ENCODE measurements at places on chromosomes 13 and 19.
A peak's percentile ranks its signal among the peaks of the same experiment; 100 is the strongest.

DNA sequence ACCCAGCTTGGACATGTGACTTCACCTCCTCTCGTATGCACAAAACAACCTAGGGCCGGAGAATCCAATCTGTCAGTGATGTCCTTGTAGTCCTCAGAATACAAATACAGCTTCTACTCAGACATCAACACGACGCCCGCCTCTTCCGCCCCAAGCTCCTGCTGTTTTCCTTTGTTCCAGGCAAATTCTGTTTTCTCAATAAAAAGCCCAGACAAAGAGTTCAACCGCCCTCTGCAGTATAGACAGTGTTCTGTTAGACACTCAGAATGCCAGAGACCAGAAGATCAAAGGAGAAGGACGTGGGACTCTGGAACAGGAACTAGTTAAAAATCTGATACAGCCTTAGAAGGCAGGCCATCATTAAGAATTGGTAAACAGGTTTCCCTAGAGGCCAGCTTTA is 42.0 kb upstream of the GGACT start:
- DNase-seq = peak; percentile 73

DNA sequence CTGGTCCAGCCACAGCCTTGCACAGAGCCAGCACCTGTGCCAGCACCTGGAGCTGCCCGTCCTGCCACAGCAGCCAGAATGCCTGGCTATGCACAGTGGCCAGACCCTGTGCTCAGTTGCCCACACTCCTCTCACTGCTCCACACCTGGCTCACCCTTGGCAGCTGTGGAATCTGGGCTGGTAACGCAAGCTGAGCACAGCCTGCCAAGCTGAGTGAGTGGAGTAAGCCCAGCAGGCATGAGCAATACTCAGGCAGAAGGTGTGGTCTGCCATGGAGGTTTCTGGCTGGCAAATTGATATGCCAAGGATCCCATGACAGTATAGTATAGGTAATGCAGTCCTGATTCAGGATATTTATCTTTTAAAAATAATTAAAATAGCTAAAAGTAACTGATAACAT is 122.2 kb downstream of the PCDH9 start:
- no peak for DNase-seq

GRCh38 chr13:44306371-44307192 is 67.0 kb upstream of the SERP2 start:
- DNase-seq = peak; percentile 49

GRCh38 chr13:113364311-113364889 is 470 bp upstream of the GRTP1 start:
- no peak for DNase-seq

- no peak for DNase-seq
Measured at GRCh38 chr13:67155898-67156722, 74.0 kb downstream of the PCDH9 start.

GRCh38 chr13:102909971-102910370 is 64.1 kb downstream of the ERCC5 start:
- no peak for DNase-seq

GRCh38 chr13:28576067-28576466 is 81.1 kb upstream of the FLT1 start:
- no peak for DNase-seq

- no peak for DNase-seq
Measured at GRCh38 chr19:47309038-47309437, 623 bp upstream of the C5AR1 start.

- DNase-seq = no peak
Measured at GRCh38 chr13:102192858-102193257, 209.0 kb downstream of the FGF14 start.

DNA sequence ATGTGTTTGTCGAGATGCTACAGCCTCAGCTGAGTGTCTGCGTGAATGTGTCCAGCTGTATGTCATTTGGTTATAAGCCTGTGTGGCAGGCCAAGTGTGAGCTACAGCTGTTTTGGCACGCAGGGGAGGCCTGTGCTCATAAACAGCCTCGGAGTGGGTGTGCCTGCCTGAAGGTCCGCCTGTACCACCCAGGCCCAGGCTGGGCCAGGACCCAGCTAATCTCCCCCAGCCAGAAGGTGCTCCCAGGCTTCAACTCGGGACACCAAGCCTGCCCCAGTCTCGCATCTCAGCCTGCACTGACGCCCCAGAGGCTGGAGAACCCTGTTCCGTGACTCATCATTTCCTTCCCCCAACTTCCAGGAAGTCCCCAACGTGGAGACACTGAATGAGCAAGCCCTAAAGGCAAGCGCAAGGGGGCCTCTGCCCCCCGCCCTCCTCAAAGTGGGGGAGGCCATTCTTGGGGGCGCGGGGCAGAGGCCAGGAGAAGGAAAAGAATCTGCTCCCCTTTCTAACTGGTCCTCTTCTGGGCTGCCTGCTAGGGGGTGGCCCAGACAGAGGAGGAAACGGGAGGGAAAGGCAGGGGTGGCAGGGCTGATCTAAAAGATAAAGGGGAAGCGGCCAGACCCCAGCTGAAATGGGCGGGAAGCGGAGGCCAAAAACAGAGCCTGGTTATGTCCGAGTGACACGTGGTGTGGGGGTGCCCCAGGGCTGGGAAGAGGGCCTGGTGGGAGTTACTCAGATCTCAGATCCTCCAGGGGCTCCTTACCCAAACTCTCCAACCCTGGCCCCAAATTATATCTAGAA is 2.0 kb downstream of the SLC1A5 start:
- no peak for DNase-seq

- no peak for DNase-seq
Measured at GRCh38 chr13:43422116-43422515, 364.7 kb downstream of the ENOX1 start.

GRCh38 chr13:95553581-95554385 is 1.3 kb downstream of the CLDN10 start:
- DNase-seq = no peak

GRCh38 chr19:16030964-16031871 is 45.1 kb upstream of the TPM4 start:
- no peak for DNase-seq

DNA sequence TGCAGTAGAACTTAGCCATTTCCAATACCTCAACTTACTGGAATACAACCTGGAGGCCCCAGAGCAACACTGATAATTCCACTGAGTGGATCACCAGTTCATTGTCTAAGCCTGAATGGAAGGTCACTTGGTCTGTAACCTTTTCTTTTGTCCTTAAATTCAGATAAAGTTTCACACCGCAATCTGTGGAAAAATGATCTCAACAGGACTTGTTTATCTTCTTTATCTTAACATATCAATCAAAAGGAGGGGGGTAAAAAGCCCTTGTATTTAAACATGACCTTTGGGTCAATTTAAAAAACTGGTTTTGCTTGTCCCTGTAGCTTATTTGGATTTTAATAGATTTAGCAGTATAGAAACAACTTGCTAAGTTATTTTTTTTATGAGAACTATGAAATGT is 21.6 kb downstream of the SAE1 start:
- DNase-seq = no peak

DNA sequence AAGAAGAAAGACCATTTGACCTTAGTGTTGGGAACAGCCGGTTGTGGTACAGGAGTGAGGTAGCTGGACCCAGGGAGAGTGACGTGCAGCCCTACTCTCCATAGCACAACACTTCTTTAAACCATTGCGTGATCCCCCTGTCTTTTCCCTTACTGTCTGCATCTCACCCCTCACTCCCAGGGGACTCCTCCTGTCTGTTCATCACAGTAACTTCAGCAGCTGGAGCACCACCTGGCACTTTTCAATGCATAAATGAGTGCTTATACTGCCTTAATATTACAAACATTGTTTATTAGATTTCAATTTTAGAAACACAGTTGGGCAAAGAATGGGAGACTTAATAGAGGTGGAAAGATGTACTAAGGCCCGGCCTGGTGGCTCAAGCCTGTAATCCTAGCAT is 285.5 kb downstream of the UQCRFS1 start:
- DNase-seq = no peak

DNA sequence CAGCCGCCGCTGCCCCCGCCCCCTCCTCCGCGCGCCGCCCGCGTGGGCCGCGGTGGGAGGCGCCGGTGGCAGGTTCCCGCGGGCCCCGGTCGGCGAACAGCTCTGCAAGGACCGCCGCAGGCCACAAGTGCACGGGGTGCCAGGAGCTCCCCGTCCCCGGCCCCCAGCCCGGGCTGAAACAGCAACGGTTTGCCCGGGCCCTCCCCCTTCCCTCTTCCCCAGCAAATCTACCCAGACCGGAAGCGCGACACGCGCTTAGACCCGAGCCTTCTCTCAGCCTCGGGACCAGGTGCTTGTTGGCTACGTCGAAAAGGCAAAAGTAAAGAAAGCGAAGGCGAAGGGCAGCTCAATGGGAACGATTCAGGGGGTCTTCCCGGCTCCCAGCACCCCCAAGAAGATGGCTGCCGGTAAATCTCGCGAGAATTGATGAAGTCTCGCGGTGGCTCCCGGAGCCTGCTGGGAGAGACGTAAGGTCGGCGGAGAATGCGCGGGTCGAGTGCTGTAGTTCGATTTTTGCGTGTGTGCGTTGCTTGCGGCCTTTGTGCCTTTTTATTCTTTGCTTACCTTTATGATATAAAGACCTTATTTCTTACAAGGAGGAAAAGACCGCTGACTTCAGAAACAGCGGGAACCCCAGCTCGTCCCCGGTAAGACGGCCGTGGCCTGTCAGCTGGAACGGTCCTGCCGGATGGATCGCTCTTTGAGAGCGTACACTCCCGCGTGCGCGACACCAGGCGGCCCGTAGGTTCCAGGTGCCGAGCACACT is at the start of gene RBM26:
Gene RBM26, minus strand, starts transcription at position 425 of the 766 bp plus-strand sequence. CDS start 481 bp downstream, outside the sequence.
- DNase-seq = peak; percentile 74

DNA sequence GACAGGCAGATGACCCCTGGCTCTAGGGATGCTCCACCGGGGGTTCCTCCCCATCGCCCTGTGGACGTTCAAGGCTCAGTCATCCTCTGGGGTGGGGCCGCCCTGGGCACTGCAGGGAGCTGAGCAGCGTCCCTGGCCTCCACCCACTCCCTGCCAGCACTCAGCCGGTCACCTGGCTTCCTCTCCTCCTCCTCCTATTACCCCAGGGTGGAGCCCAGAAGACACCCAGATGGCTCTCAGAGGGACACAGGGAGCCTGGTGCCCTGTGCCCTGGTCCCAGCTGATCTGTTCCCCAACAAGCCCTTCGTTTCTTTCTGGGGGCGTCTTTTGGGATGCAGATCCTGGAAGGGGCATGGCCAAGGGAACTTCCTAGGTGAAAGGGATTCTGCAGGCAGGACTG is 3.7 kb upstream of the MKNK2 start:
- DNase-seq = no peak

- no peak for DNase-seq
Measured at GRCh38 chr13:88623150-88623549, 952.0 kb downstream of the SLITRK5 start.

GRCh38 chr13:109100705-109101304 is 471.4 kb downstream of the MYO16 start:
- no peak for DNase-seq

GRCh38 chr19:7873304-7874075 is 700 bp downstream of the PRR36 start:
- no peak for DNase-seq

DNA sequence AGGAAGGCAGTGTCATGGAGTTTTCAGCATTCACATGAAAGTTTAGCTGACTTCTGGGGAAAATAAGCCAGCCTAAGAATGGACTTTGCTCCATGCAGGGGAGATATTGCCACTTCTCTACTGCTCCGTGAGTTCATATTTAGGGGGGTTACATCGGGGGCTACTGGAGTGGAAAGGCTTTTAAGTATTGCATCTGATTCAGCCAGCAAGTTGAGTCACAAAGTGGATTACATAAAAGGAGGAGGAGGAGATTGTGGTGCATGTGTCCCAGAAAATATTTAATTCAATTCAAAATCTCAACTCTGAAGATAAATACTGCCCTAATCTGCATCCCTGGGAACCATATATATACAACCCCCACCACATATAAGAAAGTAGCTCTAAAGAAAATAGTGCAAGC is 617.2 kb downstream of the DCT start:
- DNase-seq = no peak

GRCh38 chr19:19606021-19606420 is 12.5 kb downstream of the PBX4 start:
- DNase-seq = no peak

DNA sequence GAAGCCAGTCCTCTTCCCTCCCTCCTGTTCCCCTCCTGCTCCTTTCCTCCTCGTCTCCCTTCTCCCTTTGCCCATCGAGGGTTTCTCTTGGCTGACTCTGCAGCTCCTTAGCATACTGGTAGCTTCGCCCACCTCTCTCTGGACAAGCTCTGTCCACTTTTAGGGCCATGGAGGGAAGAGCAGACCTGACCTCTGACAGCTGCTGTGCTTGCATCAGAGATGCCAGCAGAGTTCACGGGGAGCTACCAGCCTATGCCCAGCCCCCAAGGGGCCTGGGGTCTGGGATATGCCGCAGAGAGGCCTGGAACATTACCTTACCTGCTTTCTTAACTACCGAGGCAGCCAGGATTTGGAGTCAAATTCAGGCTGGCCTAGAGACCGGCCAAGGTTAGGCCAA is 19.7 kb downstream of the LYL1 start:
- no peak for DNase-seq

- no peak for DNase-seq
Measured at GRCh38 chr19:1045247-1045603, 5.3 kb downstream of the ABCA7 start.

DNA sequence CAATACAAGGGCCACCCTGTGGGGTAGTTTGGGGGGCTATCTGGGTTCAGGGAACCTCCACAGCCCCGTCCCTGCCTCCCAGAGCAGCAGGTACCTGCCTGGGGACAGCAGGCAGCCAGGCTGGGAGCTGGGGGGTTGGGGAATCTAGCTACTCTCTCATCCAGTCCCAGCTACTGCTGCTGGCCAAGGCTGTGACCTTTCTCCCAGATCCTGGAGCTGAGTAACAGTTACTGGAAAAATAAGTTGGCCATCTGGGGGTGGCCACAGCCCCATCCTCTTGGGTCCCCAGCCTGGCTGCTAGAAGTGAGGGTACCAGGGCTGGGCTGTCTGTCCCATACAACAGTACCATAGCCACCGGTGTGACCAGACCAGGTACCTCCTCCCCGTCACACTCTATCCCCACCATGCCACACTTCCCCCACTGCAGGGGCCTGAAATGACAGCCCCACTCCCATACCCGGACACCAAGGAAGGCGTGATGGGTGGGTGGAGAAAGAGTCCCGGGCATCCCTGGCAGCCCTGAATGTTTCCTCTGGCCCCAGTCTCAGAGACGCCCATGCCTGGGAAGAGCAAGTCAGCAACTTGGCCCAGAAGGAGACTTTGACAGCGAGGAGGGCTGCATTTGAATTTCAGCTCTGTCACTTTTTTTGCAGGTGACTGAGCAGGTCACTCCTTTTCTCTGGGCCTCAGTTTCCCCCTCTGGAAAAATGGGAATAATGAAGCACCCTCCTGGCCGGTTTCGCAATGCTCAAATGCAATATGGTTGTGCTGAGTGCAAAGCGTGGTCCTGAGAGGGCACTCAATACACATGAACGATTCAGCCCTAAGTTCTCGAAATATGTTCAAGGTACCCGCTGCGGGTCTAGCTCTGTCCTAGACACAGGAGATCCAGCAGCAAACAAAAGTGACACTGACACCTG is 30.7 kb upstream of the NFIC start:
- DNase-seq = no peak
